Keratinocyte (primary cell): ENCODE measurements at places on chromosomes 6 and 20. TPM values are rescaled to one million over a fixed set of nuclear protein-coding genes. Genes with fewer than 3 reads are reported as not detected.

Gene TNFRSF21
- 41.2 to 94.8 TPM (median 50.2 TPM) in 3 replicates for polyA plus RNA-seq

DNA sequence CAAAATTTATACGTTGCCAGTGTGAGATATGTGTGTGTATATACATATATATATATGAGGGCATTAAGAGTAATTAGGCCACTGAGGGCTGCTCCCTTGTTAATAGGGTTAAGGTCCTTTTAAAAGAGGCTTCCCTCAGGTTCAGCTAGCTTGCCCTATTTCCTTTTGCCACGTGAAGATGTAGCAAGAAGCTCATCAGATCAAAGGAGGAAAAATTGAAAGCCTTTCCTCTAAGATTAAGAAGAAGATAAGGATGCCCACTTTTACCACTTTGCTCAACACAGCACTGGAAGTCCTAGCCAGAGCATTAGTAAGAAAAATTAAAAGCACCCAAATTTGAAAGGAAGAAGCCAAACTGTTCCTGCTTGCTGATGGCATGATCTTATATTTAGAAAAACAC is 33.2 kb upstream of the ISM1 start:
- no peak for DNase-seq
- H3K4me1 ChIP-seq, result no peaks in the 10 kb centered on the region
- H3K27me3 ChIP-seq, result no peaks in the 10 kb centered on the region
- H3K36me3 ChIP-seq, result no peaks in the 10 kb centered on the region
- H3K4me3 ChIP-seq, result no peak overlapping the region

GRCh38 chr6:100987556-100987955 is 106.4 kb upstream of the ASCC3 start:
- H3K36me3 ChIP-seq, result no peaks in the 10 kb centered on the region
- no peak for DNase-seq
- no peak overlapping the region for H3K27ac ChIP-seq
- H3K27me3 ChIP-seq, result no peaks in the 10 kb centered on the region
- H3K4me3 ChIP-seq, result no peak overlapping the region

Gene PI16
- polyA plus RNA-seq, result not detected in 3 replicates

Gene MACROD2
- polyA plus RNA-seq, result 0.49 to 0.71 TPM (median 0.52 TPM) in 3 replicates

DNA sequence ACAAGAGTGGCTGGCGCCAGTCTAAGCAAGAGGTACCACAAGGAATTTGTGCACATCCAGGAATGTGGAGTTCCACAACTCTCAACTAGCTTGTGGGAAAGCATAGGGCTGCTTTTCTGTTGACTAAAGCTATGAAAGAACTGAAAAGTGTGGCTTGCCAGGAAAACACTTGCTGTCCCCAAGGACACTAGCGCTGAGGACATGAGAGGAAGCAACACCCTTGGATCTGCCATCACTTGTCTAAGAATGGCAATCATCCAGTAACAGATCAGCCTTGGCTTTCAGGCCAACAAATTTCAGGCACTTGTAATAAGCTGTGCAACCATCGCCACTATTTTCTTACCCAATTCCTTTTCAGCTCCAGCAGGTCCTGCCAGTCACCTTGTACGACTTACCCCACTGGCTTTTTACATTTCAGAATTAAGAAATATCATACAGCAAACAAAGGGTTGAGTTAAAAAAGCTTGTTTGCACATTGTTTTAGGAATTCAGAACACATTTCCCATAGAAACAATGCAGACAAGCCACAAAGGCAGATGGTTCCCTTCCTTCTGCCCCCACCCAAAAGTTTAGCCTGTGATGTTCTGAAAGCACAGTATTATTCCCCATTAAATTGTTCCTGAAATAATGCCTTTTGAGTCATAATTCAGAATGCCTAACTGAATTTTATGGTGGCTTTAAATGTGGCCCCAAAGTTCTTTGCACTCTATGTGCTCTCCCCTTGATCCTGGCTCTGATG is 57.9 kb upstream of the SSTR4 start:
- no peaks in the 10 kb centered on the region for H3K36me3 ChIP-seq
- H3K27me3 ChIP-seq, result no peaks in the 10 kb centered on the region
- no peaks in the 10 kb centered on the region for H3K4me1 ChIP-seq
- H3K27ac ChIP-seq, result no peak overlapping the region
- no peak for DNase-seq

Gene MRAP2
- 2.4 to 4.1 TPM (median 3.0 TPM) in 3 replicates for polyA plus RNA-seq

DNA sequence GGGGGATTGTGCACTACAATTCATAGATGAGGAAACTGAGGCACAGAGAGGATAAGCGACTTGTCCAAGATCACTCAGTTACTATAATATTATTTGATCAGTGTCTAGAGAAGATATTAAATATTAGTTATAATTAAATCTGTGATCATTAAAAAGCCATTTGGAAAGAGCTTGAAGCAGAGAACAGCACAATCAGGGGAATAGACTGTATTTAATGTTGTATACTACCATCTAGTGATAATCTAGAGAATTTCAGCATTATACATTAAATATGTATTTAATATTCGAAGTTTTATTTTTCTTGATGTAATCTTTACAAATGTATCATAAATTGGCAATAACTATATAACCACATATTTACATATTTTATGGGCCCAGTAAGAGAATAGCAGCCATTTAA is 20.1 kb upstream of the MTCL3 start:
- no peaks in the 10 kb centered on the region for H3K36me3 ChIP-seq
- no peak overlapping the region for H3K27ac ChIP-seq
- no peaks in the 10 kb centered on the region for H3K4me1 ChIP-seq
- no peak overlapping the region for H3K4me3 ChIP-seq
- no peak for DNase-seq

GRCh38 chr6:139186242-139186641 is 51.4 kb downstream of the HECA start:
- H3K36me3 ChIP-seq, result no peaks in the 10 kb centered on the region
- no peak overlapping the region for H3K4me3 ChIP-seq
- peaks cover 8% of the 10 kb centered on the region for H3K4me1 ChIP-seq
- no peak overlapping the region for H3K27ac ChIP-seq
- DNase-seq, result no peak
- H3K27me3 ChIP-seq, result no peaks in the 10 kb centered on the region

DNA sequence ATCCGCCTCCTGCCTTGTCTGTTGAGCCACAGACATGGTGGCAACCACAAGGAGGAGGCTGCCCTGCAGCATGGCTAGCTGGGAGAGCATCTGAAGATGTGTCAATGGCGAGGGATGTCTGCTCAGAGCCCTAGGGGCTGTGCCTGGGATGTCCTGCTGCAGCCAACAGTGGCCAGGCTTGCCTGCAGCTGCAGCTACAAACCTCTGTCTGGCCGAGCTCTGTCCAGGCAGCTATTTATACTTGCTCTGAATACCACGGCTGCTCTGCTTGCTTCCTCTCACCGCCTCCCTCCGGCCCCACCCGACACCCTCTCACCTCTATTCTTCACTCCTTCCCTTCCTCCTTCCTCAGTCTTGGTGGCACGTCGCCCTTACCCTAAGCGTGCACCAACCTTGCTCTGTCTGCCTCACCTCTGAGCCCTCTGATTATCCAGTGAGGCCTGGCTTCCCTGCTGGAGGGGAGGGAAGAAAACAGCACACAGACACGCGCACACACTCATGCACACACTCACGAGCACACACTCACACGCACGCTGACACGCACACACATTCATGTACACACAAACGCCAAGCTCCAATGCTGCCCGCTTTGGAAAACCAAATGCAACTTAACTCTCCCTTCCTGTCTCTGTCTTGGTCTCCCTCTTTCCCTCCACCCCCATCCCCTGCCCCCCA is at the start of gene ANGPT4:
ANGPT4 (minus strand) TSS at position 210 of the 675 bp plus-strand sequence; CDS start at position 90, 120 bp downstream.
- peaks cover 27% of the 10 kb centered on the region for H3K27me3 ChIP-seq
- no peak for DNase-seq
- H3K36me3 ChIP-seq, result no peaks in the 10 kb centered on the region
- no peak within 1 kb of the TSS for H3K4me3 ChIP-seq

DNA sequence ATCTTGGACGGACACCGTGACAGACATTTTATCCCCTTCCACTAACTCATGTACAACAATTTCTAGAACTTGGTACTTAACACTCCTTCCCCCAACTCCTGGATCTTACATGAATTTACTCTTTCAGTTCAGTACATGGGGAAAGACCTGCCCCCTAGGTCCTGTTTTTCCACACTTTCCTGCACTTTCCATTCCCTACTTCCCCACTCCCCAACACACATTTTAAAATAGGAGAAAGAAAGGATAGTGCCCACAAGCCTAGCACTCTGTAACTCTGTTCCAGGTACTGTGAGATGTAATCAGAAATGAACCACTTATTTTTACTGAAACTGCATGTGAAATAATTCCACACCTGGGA is 1.3 kb downstream of the ADGRG6 start:
- peak overlapping the region; percentile 29 for H3K4me3 ChIP-seq
- no peaks in the 10 kb centered on the region for H3K27me3 ChIP-seq
- H3K4me1 ChIP-seq, result peaks cover 20% of the 10 kb centered on the region
- H3K27ac ChIP-seq, result peak overlapping the region; percentile 87
- DNase-seq, result no peak
- no peaks in the 10 kb centered on the region for H3K36me3 ChIP-seq

GRCh38 chr6:1162367-1163275 is 149.3 kb upstream of the FOXQ1 start:
- no peaks in the 10 kb centered on the region for H3K36me3 ChIP-seq
- H3K27me3 ChIP-seq, result no peaks in the 10 kb centered on the region
- no peak overlapping the region for H3K27ac ChIP-seq

GRCh38 chr20:13342469-13343242 is 121.6 kb downstream of the ISM1 start:
- DNase-seq, result no peak
- H3K27me3 ChIP-seq, result no peaks in the 10 kb centered on the region
- H3K27ac ChIP-seq, result no peak overlapping the region
- peaks cover 9% of the 10 kb centered on the region for H3K4me1 ChIP-seq
- no peaks in the 10 kb centered on the region for H3K36me3 ChIP-seq

Gene KCNQ5
- 2.6 to 3.5 TPM (median 3.4 TPM) in 3 replicates for polyA plus RNA-seq

Gene GSTA2
- polyA plus RNA-seq, result not detected in 3 replicates

Gene TTK
- 2.0 to 15.3 TPM (median 7.9 TPM) in 3 replicates for polyA plus RNA-seq

Gene HLA-DPB1
- 0.13 to 0.26 TPM in 2 of 3 replicates, not detected in the other for polyA plus RNA-seq

Gene NHSL1
- polyA plus RNA-seq, result 8.5 to 28.1 TPM (median 11.8 TPM) in 3 replicates

Gene GJA10
- polyA plus RNA-seq, result not detected in 3 replicates

Gene EEF1A2
- polyA plus RNA-seq, result 0.12 to 0.77 TPM (median 0.31 TPM) in 3 replicates

- H3K27ac ChIP-seq, result no peak overlapping the region
- no peaks in the 10 kb centered on the region for H3K27me3 ChIP-seq
- DNase-seq, result no peak
- no peaks in the 10 kb centered on the region for H3K4me1 ChIP-seq
- no peaks in the 10 kb centered on the region for H3K36me3 ChIP-seq
- no peak overlapping the region for H3K4me3 ChIP-seq
These were observed 473.1 kb upstream of the GJE1 start for GRCh38 chr6:141659582-141659981.

DNA sequence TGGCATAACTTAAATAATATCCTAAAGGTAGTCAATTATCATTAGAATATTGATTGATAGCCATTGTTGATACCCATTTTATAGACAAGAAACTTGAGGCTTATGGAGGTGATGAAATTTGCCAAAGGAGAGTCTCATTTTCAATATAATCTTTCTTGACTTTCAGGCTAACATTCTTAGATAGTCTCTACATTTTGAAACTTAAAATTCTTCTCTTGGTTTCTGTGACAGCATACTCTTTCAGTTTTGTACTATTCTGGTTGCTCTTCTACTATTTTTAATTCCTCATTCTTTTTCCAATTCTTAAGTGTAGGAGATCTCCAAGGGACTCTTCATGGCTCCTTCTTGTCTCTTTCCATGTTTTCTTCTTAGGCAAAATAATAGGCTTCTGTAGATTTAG is 3.7 kb upstream of the SH3BGRL2 start:
- no peak overlapping the region for H3K27ac ChIP-seq
- peaks cover 4% of the 10 kb centered on the region for H3K4me1 ChIP-seq
- no peak for DNase-seq
- no peaks in the 10 kb centered on the region for H3K27me3 ChIP-seq
- no peaks in the 10 kb centered on the region for H3K36me3 ChIP-seq
- no peak overlapping the region for H3K4me3 ChIP-seq
